ENCODE measurements at places on chromosomes 5 and 9.

DNA sequence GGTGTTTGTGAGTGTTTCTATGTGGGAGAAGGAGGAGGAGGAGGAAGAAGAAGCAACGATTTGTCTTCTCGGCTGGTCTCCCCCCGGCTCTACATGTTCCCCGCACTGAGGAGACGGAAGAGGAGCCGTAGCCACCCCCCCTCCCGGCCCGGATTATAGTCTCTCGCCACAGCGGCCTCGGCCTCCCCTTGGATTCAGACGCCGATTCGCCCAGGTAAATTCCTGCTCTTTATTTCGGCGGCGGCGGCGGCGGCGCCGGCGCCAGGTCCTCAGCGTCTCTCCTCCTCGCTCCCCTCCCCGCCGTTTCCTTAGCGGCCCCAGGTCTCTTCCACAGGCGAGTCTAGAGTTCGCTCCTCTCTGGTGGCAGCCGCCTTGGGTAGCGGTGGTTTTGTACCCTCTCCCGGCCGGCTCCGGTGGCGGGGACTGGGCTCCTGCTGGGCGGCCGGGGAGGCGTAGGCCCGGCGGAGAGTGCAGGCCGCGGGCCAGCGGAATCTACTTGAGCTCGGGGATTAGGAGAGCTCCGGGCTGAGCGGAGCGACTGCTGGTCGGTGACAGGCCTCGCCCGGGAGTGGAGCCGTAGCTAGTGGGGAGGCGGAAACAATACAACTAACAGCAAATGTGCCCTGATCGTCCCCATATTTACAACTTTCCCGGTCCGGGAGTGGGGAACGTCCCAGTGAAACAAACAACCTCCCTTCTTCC, 547 bp downstream of the NIPBL start:
- DNase-seq, result peak; percentile 59

- DNase-seq, result no peak
Measured at GRCh38 chr5:170426149-170426767, 37.1 kb upstream of the KCNMB1 start.

- DNase-seq, result no peak
Measured at GRCh38 chr5:952597-953271, 55.9 kb upstream of the NKD2 start.

GRCh38 chr5:40937075-40937474, 27.8 kb downstream of the C7 start:
- no peak for DNase-seq

DNA sequence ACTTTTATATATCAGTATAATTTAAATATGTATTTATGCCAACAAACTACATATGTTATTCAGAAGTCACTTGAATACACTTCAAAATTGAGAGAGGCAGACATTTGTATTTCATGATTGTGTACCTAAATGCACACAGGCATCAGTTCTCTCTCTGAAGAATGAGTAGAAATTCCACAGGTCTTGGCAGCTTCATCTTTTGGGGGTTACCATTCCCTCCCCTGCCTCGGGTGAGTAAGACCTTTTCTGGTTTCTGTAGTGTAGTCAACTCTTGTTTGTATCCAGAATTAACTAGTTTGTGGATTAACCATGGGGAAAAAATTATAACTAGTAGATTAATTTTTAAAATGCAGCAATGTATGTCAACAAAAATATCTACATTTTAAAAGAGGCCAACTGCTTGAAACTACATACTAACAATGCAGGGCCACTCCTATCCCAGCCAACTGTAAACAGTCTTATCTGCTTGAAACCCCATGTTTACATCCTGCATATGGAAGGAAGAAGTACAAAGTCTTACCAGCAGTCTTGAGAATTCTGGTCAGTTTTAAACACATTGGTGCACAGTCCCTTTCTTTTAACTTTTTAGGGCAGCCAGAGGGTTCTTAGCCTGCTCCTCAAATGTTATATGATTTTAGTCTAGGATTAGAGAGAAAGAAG, 339.6 kb upstream of the KIF2A start:
- no peak for DNase-seq

DNA sequence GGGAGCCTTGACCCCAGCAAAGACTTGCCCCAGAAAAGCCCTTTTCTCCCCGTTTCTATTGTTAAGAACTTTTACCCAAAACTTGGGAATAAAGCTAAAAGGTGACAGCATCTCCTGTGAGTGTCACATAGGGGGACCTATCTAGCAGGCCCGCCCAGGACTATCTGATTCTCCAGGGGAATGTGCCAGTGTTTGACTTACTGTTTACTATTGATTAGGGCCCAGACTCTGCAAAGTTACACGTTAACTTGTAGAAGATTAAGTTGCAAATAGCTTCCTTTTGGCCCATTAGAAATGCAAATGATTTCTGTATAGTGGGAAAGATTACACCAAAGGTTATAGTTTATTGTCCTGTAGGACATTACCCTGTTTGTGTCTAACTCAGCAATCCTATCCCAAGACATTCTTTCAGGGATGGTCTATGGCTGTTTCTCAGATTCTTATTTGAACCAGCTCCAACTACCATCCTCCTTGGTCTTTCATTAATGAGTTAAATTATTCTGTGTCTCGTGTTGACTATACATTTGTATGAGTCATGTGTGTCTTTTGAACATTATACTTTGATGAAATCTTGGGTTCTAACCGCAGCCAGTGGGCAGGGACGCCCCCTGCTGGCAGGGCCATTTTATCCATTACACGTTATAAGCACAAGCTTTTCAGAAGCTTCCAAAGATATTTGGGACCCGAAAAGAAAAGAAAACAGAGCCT, 60.7 kb downstream of the HRH2 start:
- no peak for DNase-seq

DNA sequence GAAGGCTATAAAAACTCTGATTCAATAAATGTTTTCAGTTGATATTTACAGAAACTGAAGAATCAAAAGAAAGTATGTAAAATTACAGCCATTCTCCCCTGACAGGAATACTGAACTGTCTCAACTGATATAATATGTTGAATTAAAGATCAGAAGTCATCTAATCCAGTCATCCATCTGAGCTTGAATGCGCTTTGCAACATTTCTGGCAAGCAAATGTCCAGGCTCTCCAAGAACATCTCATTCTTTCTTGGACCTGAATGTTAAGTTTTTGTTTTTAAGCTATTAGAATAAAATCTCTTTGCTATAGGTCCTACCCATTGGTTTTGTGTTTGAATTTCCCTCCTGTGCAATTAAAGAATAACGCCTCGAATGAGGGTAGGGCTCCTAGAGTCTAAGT, 120.5 kb downstream of the MPDZ start:
- DNase-seq, result no peak

DNA sequence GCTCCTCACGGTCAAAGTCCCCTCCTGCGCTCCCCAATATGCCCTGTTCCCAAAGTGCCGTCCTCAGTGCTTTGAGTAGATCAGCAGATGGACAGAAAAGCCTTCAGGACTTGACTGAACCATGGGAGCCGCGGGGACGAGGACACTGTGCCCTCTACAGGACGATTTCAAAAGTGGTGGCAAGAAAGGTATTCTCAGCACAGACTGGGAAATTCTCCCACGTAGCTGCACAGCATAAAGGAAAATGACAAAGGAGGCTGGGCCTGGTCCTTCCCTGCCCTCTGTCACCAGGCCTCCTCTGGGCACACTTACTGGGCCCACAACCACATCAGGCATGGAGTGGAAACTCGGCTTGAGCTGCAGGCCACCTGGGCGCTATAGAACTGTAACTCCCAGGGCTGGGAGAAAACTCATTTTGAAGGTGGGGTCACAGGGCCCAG, 16.7 kb upstream of the MTMR12 start:
- peak; percentile 57 for DNase-seq

- DNase-seq, result no peak
Measured at GRCh38 chr5:112642885-112643284, 94.8 kb upstream of the APC start.

DNA sequence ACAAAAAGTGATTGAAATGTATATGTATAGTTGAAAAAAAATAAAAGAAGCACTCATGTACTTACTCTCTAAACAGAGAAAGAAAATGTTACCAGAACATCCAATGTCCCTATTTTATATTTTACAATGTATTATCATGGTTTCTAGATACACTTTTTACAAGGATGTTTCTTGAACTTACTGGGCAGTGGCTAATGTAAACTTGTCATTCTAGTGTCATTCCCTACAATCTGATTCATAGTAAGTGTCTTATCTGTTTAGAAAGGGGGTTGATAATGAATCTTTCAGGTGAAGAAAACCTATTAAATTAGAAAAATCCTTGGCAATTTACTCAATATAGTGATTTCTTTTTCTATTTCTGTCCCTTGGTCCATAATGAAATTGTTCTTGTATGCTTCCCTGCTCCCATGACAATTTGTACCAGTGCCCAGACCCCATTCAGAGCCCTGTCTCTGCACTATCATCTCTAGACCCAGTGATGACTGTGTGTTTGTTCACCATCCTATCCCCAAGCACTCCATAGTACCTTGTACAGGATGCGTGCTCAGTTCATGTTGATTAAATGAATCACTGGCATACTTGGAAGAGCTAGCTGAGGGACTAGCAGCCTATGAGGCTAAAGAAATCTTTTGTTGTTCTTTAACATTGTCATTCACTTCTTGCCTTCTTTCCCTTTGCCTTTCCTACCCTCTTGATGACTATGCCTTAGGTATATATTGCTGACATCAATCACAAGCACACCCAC, 101.2 kb downstream of the HMHB1 start:
- peak; percentile 37 for DNase-seq

GRCh38 chr5:76689321-76690036, 26.4 kb upstream of the F2R start:
- peak; percentile 97 for DNase-seq

DNA sequence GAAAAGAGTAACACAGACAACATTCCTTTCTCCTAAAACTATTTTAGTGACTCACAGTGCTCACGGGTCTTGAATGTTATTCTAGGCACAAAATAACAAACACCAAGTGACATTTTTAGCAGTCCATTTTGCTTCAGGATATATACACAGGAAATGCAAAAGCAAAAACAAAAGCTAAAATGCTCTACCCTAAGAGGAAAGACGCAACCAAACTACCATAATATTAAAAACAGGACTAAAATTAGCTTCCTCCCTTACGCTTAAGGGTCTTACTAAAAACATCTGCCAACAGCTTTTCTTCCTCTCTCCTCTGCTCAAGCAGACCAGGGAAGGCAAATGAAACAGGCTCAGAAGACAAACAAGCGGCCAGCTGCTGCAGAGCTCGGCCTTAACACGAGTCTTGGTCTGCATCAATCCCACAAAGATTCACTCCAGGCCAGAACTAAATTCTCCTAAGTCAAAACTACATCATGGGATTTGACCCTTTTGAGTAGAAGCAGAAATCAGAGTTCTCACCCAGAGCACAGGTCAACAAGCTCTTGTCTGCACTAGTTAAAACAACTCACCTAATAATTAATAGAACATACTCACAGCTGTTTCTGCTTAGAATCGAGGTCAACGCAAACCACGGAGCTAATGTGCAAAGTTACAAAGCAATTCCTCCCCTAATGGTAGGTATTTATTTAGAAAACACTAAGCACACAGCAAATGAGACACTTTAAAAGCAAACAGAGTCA, 62.3 kb downstream of the RAPGEF1 start:
- peak; percentile 75 for DNase-seq

GRCh38 chr5:133047404-133047803, 4.4 kb upstream of the HSPA4 start:
- DNase-seq, result no peak

DNA sequence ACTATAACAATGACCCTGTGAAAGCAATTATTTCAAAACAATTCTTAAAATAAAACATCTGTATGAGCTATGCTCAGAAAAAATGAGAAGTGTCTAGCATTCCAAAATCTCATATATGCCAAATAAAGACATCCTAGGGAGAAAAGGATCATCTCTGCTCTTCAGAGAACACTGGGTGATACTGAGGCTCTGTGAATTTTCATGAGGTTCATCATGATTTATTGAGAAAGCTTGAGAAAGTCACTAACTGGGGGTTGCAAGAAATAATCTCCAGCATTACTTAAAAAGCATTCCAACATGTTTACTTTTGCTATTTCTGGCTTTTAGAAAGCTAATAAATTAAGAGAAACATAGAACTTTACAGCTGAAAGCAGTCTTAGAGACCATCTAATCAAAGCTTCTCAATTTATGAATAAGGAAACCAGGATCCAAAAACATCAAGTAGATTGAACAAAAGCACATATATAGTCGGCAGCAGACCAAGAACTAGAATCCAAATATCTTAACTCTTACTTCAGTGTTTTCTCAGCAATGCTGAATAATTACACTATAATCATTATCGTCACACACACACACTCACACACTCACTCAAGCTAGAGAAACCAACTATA, 372.8 kb downstream of the NR2F1-AS1 start:
- DNase-seq, result peak; percentile 83

DNA sequence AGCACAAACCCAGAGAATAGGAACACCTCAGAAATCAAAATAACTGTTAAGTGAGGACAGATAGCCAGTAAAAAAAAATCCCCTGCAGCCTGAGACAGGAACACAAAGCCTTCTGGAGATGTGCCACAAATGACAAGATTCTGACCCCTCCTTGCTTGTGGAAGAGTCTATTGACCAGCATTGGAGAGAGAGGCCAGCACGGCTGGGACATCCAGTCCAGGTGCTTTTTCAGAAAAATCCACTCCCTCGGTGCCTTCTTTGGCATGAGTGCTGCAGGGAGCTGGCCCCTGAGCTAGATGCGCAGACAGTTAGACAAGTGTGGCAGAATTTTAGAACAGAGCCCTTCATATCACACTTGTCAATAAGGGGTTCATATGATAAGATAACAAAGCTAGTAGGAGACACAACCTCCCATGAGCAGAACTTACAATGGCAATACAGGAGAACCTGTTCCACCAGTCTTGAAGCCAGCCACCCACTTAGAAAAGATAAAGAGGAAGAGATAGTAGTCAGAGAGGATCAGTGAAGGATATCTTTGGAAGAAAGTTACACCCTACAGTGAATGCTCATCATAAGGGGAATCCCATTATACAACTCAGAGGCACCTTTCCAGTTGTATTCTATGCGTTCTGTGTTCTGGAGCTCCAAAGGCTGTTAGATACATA, 298.4 kb downstream of the TLE1 start:
- DNase-seq, result no peak

GRCh38 chr5:120072068-120072761, 391.9 kb upstream of the PRR16 start:
- DNase-seq, result no peak

GRCh38 chr5:176611435-176611834, 1.5 kb upstream of the GPRIN1 start:
- DNase-seq, result peak; percentile 67

DNA sequence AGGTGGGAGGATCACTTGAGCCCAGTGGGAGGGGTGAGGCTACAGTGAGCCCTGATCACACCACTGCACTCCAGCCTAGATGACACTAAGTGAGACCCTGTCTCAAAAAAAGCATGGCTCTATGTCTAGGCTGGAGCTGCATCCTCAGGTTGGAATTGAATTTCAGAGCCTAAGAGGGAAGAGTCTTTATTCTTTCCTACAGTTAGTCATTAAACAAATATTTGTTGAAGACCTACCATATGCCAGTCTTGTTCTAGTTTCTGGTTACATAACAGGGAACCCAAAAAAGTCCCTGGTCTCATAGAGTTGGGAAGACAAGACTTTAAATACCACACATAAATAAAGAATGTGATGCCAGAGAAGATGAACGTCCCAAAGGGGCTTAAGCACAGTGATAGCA, 6.9 kb upstream of the GRPEL2 start:
- DNase-seq, result no peak

- no peak for DNase-seq
Measured at GRCh38 chr5:2251298-2251697, 368.6 kb upstream of the IRX4 start.

- DNase-seq, result no peak
Measured at GRCh38 chr5:387491-388265, 55.3 kb upstream of the EXOC3 start.

Data from fibroblast of gingiva (primary cell).